ENCODE measurements at places on chromosomes 3 and 15.

DNA sequence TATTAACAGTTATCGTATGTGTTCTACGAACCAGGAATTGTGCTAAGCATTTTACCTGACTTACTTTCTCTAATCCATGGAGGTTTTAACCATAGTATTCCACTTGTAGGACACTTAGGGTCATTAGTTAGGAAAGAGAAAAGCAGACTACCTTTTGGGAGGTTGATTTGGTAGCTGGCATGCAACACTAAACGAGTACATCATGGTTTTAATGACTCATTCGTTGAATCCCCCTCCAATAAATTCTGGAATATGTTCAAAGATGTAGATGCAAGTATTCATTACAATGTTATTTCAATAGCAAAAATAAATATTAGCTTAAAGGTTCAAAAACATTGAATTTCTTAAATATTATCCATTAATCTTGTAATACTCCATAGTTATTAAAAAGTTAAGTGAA is 162.5 kb downstream of the FMN1 start:
- no peaks in the 10 kb centered on the region for H3K4me1 ChIP-seq
- no peak overlapping the region for H3K27ac ChIP-seq
- H3K36me3 ChIP-seq, result no peaks in the 10 kb centered on the region
- H3K27me3 ChIP-seq, result peaks cover 6% of the 10 kb centered on the region
- no peak for DNase-seq
- no peak overlapping the region for H3K4me3 ChIP-seq

DNA sequence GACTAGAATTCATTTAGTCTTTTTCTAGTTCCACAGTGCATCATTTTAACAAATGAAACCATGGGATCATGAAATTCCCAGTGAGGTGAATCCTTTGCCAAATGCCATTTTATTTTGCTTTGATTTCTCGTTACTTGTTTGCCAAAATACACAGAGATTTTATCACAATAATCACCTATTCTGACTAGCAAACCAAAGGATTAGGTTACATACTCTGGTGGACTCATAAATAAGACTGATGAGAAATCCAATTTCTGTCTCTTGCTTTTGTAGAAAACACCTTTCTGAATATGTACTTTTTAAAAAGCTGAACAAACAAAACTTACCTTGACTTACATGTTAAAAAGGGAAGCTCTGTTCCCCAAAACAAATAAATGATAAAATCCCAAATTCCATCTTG is 12.2 kb downstream of the ERC2 start:
- H3K36me3 ChIP-seq, result no peaks in the 10 kb centered on the region
- no peaks in the 10 kb centered on the region for H3K4me1 ChIP-seq
- H3K27ac ChIP-seq, result no peak overlapping the region

- no peaks in the 10 kb centered on the region for H3K4me1 ChIP-seq
- no peak overlapping the region for H3K4me3 ChIP-seq
- no peak for DNase-seq
Observed at GRCh38 chr3:104069114-104069513, 1297.6 kb upstream of the ALCAM start.

DNA sequence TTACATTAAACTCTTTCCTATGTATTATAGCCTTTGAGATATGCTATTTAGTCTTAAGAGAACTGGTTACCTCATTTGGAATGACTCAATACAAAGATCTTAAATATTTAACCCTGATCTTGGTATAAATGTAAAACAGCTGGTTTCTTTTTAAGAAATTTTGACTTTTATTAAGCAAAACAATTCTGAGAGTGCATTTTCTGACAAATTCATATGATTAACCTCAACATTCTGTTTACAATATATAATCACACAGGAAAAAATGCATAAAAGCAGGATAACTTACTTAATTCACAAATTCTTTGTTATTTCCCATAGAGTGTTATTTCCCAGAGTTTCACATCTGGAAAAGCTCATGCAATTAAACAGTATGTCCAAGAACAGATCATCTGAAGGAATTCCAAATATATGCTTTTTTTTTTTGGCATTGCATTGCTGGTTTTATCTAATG is 400.4 kb upstream of the THBS1 start:
- no peak overlapping the region for H3K4me3 ChIP-seq
- H3K27ac ChIP-seq, result no peak overlapping the region
- no peaks in the 10 kb centered on the region for H3K4me1 ChIP-seq
- no peaks in the 10 kb centered on the region for H3K36me3 ChIP-seq
- H3K27me3 ChIP-seq, result peaks cover 19% of the 10 kb centered on the region

DNA sequence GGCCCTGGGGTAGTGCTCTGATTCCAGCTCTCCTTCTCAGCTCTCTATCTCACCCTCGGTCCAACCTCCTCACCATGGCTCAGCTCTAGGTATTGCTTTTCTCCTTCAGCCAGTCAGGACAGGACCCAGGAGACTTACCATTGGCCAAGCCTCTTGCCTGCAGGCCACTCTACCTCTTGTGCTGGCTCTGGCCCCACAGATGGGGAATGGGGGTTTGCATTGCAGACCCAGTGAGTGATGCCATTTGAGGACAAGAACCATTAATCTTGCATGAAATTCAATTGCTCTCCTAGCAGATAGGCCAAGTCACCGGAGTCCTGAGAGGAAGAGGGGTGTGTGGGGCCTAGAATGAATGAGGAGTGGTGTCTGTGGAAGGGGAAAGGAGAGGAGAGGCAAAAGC is 6.1 kb upstream of the RPP25 start:
- H3K4me1 ChIP-seq, result peaks cover 18% of the 10 kb centered on the region
- no peak for DNase-seq
- H3K36me3 ChIP-seq, result no peaks in the 10 kb centered on the region
- peaks cover 48% of the 10 kb centered on the region for H3K27me3 ChIP-seq
- H3K27ac ChIP-seq, result no peak overlapping the region

DNA sequence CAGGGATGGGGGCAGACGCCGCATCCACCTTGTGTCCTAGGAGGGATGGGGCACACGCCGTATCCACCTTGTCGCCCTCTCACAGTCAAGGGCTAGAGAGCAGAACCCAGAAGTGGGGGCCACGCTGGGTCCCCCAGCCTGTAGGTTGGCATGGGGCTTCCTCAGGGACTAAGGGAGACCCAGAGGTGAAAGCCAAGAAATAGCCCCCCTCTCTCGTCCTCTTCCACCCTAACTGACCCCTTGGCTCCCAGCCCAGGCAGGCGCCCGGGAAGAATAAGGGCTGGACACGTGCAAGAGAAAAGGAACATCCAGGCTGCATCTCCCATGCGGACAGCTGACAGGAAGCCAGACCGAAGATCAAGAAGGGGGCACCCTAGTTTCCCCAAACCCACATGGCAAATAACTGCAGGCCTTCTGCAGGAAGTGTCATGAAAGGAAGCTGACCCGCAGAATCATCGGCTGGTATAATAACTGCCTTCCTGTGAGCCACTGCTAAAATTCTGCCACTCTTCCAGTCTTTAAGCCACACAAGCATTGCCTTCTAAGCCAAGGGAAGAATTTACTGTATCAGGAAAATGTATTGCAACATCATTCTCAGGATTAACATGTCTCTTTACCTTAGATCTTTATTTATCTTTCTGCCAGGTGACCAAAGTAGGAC is 38.5 kb upstream of the TFRC start:
- H3K27ac ChIP-seq, result peak overlapping the region; percentile 80
- H3K36me3 ChIP-seq, result no peaks in the 10 kb centered on the region
- H3K27me3 ChIP-seq, result no peaks in the 10 kb centered on the region
- H3K4me1 ChIP-seq, result peaks cover 31% of the 10 kb centered on the region

DNA sequence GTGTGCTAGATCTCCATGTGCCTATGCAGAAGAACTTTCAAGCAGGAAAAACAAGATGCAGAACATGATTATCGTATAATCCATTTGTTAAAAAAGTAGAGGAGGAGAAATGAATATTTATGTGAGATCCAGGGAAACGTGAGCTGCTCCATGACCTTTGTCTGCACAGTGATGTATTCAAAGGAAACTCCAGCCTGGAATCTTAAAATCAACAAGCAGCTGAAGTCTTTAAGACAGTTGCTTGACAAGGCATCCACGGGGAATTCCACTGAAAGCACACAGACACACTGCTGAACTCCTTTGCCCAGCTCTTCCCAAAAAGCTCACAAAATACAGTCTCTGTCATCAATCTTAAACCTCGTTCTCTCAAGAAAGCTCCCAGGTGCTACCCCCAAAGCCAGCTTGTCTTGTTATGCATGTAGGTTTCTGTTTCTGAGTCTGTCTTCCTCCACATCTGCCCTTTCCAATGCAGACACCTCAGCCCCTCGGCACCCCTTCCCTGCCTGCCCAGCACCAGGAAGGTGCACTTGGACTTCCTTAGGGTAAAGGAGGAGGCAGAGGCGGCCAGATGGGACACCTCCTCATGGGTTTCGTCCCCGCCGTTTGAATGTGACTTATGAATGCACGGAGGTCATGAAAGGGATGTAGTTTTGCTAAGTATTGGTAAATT is 28.7 kb downstream of the LRRK1 start:
- DNase-seq, result no peak
- H3K4me1 ChIP-seq, result no peaks in the 10 kb centered on the region
- H3K27me3 ChIP-seq, result peaks cover 20% of the 10 kb centered on the region
- H3K4me3 ChIP-seq, result no peak overlapping the region
- H3K36me3 ChIP-seq, result no peaks in the 10 kb centered on the region

GRCh38 chr3:137511655-137512054 is 252.5 kb upstream of the SOX14 start:
- no peak overlapping the region for H3K27ac ChIP-seq
- no peaks in the 10 kb centered on the region for H3K36me3 ChIP-seq
- no peaks in the 10 kb centered on the region for H3K27me3 ChIP-seq
- DNase-seq, result no peak

GRCh38 chr15:63877713-63878271 is 44.0 kb upstream of the HERC1 start:
- no peaks in the 10 kb centered on the region for H3K27me3 ChIP-seq
- H3K27ac ChIP-seq, result no peak overlapping the region
- no peak overlapping the region for H3K4me3 ChIP-seq
- H3K4me1 ChIP-seq, result peaks cover 2% of the 10 kb centered on the region

- H3K4me1 ChIP-seq, result no peaks in the 10 kb centered on the region
- H3K27ac ChIP-seq, result no peak overlapping the region
- no peaks in the 10 kb centered on the region for H3K36me3 ChIP-seq
- DNase-seq, result no peak
- H3K4me3 ChIP-seq, result no peak overlapping the region
Observed at GRCh38 chr15:86915811-86916331, 836.2 kb downstream of the AGBL1 start.

DNA sequence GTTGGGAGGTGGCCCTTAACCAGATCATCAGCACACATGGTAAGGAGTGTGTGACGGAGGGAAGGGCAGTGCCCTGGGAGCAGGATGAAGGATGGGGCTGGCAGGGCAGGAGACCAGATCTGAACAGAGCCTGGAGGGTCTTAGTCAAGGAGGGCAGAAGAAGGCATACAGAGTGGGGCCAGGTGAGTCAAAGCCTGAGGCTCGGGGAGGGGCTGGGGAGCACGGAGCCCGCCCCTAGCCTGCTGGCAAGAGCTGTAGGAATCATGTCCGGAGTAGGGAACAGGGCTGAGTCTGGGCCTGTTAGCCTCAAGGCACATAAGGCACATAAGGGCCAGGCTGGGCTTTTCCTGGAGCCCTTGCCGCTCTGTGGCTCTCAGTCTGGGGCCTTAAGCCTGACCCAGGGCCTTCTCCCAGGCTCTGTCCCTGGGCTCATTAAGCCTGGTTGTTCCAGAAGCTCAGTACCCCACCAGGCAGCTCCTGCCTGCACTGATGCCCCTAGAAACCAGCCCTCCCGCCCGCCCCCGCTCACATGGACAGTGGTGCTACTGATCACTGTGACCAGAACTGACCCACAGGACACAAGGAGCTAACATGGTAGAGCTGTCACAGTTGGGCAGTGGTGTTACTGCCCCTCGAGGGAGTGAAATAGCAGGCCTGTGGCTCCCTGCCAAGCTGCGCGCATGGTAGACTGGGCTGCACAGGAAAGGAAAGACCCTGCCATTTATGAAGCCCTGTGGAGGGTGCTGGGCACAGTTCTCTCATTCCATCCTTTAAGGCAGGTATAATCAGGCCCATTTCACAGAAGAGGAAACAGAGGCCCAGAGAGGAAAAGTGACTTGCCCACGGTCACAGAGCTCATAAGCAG is 14.6 kb downstream of the ISG20 start:
- H3K4me3 ChIP-seq, result no peak overlapping the region
- DNase-seq, result no peak
- peaks cover 48% of the 10 kb centered on the region for H3K4me1 ChIP-seq
- peaks cover 17% of the 10 kb centered on the region for H3K36me3 ChIP-seq
- H3K27ac ChIP-seq, result peak overlapping the region; percentile 79

- H3K4me3 ChIP-seq, result no peak overlapping the region
- H3K27ac ChIP-seq, result no peak overlapping the region
- no peak for DNase-seq
- peaks cover 50% of the 10 kb centered on the region for H3K36me3 ChIP-seq
- peaks cover 6% of the 10 kb centered on the region for H3K4me1 ChIP-seq
Observed at GRCh38 chr3:119885746-119886530, 104.0 kb downstream of the NR1I2 start.

DNA sequence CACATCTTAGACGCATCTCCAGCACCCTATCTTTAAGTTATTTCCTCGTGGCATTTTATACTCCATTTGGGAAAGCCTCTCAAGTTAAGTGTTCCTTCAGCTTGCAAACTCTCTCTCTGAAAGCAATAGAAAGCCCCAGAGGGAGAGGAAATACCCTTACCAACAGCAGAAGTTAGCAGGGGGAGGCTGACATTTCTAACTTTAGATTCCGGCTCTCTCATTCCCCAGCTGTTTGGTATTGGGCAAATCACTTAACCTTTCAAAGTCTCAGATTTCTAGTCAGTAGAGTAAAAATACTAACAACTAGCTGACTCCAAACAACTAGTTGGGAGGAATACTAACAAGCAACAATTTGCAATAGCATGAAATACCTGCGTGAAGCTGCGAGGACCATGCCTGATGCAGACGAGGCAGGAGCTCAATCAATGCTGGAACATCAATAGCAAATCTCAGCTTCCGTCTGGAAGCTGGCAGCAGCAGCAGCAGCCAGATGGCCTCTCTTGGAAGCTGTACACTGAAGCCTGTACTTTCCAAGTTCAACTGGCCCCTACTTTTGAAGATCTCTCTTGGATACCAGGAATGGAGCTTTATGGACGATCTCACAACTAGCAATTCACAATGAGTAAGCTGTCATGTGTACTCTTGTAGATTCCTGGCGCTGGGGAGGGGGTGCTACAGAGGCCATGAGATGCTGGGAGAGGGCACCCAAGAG is 47.8 kb downstream of the THBS1 start:
- peaks cover 26% of the 10 kb centered on the region for H3K36me3 ChIP-seq
- H3K4me3 ChIP-seq, result peak overlapping the region; percentile 59
- peaks cover 58% of the 10 kb centered on the region for H3K4me1 ChIP-seq
- peak overlapping the region; percentile 84 for H3K27ac ChIP-seq
- DNase-seq, result no peak
- H3K27me3 ChIP-seq, result no peaks in the 10 kb centered on the region

DNA sequence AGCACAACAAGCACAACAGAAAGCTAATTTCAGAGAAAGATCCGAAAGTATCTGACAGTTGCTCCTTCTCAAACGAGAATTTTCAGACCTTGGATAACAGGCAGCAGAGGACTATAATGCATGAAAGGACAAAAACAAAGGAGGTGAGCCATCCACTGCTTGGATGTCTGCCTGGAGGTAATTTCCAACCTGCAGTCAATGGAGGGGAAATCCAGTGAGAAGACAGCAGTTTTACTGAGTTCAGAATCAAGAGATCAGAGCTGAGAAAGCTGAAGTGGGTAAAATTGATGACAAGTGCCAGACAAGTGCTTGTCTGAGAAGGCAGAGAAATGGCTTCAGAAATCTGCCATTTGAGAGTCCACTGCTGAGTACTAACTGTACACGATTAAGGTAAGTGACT is 22.1 kb downstream of the UBE3A start:
- no peak overlapping the region for H3K4me3 ChIP-seq
- H3K36me3 ChIP-seq, result peaks cover 61% of the 10 kb centered on the region
- peaks cover 14% of the 10 kb centered on the region for H3K4me1 ChIP-seq

GRCh38 chr15:34610354-34610753 is 26.9 kb upstream of the GOLGA8B start:
- H3K27me3 ChIP-seq, result peaks cover 40% of the 10 kb centered on the region
- peak overlapping the region; percentile 13 for H3K4me3 ChIP-seq
- no peak overlapping the region for H3K27ac ChIP-seq
- peaks cover 11% of the 10 kb centered on the region for H3K4me1 ChIP-seq
- no peak for DNase-seq

All from activated naive CD8-positive, alpha-beta T cell treated with anti-CD3 and anti-CD28 coated beads, Interleukin-2, amount 10 ng/mL, durations not matched to agents 7 days and 5 days (primary cell).